Activated CD4-positive, alpha-beta T cell treated with anti-CD3 and anti-CD28 coated beads for 1 hour (primary cell): ENCODE measurements at places on chromosomes 12 and 14.
A peak's percentile ranks its signal among the peaks of the same experiment; 100 is the strongest.

DNA sequence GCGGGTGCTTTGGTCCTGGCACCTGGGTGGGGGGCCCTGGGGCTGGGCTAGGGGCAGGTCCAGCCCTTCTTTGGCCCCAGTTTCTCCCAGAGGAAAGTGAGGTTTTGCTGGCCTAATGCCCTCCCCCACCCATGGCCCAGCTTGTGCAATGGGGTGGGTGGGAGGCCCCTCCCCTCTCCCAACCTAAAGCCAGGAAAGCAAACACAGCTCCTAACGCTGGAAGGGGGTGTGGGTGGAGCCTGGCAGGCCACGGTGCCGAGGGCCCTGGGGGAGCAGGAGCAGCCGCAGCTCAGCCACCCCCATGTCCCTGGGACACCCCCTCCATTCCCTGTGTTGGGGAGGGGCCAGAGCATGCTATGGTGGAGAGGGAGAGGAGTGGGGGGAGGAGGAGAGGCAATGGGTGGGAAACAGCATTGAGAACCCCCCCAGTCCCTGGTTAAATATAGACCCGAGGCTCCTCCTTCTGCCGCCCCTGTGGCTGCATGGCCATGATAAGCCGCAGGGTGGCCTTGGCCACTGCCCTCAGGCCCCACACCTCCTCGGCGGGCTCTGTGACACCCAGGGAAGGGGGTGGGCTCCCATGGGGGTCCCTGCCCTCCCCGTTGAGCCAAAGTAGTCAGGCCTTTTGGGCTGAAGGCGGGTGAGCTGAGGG is 4.7 kb downstream of the EXOC3L4 start:
- no peak for DNase-seq

DNA sequence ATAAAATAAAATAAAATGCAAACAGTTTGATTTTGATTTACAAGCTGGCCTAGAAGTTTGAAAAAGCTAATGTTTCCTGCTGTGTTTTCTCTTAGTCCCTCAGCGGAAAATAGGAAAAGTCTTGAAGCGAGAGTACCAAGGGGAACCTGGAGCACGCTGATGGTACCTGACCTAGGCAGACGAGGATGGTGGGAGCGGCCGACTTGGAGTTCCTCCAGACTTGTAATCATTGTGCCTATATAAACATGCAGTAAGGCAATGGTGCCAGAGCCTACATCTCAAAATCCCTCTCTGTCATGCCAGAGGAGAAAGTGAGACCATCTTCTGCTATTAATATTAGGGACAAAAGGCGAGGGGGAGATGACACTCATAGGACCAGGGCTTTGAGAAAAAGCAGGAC is 371.7 kb downstream of the TMEM132D start:
- no peak for DNase-seq

DNA sequence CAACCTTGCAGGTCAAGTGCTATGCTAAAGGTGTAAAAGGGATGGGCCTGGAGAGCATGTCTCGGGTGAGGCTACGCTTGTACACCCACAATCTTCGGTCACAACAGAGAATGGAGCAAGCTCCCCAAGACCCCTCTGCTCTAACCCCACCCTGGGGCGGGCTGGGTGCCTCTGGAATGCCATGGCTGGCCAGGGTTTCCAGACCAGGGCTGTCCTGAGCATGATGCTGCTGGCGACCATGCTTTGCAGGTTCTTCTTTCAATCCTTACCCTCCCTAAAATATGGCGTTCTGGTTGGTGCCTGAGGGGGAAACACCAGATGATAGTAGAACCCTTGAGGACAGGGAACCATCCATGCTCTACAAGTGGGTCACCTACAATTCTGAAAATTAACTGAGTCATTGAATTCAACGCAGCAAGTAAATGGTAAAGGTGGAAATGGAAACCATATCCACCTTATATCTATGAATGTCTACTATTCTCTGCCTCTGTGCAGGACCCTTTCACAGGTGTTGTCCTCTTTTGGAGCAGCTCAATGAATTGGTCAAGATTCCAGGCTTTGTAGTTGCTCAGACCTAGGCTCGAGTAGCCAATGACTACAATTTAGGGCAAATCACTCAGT is 111.6 kb upstream of the EGLN3 start:
- DNase-seq = no peak

GRCh38 chr12:462936-463705 is 3.4 kb downstream of the B4GALNT3 start:
- no peak for DNase-seq

GRCh38 chr12:107282628-107283027 is 189.3 kb upstream of the CRY1 start:
- DNase-seq = no peak

DNA sequence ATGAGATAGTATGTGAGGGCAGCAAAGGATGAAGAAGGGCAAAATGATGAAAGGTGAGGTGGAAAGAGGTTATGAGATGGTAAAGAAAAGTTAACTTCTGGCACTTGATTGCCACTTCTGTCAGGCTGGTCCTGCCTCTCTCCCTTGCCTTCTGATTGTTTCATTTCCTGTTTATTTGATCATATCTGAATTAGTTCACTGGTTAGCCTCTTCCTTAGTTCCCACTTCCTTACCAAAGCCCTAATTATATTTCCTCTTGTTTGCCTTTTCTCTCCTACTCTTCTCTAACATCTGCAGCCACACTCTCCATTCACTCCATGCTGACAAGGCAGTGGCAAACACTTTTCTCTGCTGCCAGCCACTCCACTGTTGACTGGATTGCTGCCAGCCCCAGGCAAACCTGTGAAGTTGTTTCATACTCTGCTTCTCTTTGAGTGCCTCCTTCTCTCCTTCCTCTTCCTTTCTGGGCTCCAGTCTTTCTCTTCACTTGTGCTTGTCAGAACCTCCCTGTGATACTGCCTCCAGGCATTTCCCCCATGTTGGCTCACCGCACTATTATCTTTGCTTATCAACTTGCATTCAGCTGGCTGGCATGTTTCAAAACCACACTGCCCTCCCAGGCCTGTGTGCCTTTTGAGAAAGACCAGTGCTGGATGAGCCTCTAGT is 8.1 kb downstream of the PNP start:
- DNase-seq = no peak

DNA sequence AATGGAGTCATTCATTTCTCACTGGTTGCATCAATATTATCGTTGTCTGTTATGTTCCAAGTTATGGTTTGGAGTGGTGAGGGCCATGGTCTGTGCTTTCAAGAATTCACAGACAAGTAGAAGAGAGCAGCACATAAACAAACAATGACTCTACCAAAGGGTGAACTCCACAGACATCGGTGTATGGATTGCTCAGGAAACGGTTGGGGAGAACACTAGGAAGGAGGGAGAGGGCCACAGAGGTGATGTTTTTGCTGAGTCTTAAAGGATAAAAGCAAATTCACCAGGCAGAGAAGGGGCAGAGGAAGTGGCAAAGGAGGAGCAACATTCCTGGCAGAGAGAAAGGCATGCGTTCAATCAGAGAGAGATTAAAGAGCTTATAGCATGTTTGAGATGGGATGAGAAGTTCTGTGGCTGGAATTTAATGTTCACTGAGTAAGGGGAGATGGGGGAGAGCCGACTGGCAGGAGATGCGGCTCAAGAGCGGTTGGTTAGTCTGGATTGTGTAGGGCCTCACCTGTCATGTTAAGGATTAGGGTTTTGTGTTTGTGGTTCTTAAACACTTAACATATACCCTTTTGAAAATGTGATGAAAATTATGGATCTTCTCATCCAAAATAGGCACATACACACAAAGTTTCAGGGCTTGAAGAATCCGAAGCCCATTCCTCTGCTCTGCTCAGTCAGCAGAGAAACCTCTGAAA is 42.3 kb upstream of the FRMD6 start:
- no peak for DNase-seq

DNA sequence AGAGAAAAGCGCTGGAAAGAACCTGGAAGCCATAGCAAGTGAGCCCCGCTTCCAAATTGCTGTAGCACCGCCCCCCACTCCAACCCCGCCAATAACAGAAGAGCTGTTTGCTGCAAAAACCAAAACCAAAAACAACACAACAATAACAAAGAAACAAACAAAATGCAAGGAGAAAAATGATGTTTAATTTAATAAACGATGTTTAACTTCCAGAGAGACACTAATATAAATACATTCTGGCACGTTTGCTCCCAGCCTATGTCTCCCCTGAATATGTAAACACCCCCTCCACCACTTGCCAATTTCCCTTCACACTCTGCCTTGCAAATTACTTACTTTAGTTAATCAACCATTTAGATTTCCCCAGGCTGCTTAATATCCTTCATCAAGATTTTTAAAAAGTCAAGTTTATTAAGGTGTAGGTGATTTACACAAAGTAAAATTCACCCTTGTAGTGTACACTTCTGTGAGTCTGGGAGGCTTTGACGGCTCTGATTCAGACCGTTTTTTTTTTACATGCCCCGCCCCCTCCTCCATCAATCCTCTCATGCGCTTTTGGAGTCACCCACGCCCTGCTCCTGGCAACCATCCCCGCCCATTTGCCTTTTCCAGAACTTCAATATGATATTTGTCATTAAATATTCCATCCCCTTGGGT is 482 bp upstream of the IFI27L2 start:
- DNase-seq = no peak

DNA sequence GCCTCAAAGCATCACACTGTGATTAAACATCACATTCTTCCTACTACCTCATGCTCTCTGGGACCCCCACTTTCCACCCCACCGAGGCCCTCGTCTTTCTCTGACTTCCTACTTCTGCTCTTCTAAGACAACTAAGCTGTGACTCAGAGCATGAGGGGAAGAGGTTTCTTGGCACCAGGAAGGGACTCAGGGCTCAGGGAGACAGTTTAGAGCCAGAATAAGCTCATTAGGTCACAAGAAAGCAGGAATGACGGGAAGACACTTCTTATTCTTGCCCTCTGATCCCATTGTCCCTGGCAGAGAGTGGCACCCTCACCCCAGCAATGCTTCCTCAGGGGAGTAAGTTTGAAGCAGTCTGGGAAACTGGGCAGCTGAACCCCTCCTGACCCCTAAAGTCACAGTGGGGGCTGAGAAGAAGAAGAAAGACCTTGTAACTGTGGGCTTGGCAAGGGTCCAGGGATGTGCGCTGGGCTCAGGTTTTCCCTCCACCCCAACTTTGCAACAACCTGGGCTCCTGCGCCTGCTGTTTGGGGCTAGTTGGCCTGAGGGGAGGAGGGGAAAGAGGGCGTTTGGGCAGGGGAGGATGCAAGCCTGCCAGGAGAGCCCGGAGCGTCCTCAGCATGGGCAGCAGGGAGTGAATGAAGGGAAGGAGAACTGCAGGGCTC is 64.6 kb upstream of the ACTN1 start:
- no peak for DNase-seq

DNA sequence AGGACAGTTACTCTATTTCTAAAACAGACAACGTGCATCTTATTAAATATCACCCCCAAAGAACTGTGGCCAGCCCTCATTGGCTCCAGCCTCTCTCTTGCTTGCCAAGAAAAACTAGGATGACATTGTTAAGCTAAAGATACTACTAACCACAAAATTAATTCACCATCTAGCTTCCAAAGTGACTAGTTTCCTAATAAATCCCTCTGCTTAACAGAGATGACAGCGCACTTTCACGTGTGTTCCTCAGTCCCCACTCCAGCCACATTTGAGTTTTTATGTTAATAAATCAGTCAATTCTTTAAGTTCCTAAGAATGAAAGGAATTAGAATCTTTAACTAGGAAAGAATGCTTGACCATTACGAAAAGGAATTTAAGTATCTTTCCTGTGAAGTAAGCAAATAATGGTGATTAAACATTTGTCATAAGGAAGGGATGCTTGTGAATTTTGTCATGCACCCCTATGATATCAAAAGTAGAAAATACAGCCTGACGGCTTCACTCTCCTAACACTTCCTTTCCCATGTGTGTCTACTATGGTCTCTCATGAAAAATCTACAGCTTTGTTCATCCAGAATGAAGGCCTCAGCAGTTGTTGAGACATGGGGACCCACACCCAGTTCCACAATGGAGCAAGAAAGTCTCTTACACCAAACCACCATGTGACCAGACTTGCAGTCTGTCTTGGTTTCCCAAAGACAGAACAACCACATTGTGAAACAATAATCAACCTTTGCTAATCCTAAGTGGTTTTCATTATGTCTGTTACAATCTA is 8.1 kb downstream of the CORO1C start:
- DNase-seq = no peak

- no peak for DNase-seq
Measured at GRCh38 chr12:51953089-51953488, 1.6 kb downstream of the ACVR1B start.

DNA sequence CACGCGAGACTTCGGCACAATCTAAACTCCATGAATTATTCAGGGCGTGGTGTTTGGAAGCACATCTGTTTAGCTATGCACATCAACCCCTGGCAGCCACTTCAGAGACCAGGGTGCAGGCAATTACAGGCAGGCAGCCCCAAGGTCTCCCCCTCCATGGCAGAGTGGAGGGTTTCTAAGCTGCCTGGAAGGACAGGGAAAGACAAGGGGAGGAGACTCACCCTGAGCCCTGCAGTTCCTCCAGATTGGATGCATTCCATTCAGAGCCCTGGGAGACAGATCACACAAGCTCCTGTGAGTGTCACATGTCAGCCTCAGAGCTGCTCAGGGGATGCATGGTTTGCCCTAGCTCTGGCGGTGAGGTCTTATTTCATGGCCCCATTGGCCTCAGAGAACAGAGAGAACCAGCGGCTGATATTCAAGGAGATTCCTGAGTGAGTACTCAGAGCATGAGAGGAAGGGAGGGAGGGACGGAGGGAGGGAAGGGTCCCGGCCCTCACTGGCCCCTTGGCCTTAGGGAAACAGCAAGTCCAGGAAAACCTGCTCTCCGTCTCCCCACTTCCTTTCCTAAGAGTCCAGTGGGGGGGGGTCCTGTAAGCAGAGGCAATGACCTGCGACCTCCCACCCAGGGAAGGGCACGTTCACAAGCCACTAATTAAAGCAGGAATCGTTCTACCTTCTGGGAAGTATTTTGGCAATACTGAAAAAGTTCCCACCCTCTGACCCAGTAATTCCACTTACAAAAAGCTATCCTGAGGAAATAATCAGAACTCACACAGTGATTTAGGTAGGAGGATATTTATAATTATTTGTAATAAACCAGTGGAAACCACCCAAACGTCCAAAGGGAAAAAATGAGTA is 55.1 kb downstream of the SSH1 start:
- DNase-seq = no peak

DNA sequence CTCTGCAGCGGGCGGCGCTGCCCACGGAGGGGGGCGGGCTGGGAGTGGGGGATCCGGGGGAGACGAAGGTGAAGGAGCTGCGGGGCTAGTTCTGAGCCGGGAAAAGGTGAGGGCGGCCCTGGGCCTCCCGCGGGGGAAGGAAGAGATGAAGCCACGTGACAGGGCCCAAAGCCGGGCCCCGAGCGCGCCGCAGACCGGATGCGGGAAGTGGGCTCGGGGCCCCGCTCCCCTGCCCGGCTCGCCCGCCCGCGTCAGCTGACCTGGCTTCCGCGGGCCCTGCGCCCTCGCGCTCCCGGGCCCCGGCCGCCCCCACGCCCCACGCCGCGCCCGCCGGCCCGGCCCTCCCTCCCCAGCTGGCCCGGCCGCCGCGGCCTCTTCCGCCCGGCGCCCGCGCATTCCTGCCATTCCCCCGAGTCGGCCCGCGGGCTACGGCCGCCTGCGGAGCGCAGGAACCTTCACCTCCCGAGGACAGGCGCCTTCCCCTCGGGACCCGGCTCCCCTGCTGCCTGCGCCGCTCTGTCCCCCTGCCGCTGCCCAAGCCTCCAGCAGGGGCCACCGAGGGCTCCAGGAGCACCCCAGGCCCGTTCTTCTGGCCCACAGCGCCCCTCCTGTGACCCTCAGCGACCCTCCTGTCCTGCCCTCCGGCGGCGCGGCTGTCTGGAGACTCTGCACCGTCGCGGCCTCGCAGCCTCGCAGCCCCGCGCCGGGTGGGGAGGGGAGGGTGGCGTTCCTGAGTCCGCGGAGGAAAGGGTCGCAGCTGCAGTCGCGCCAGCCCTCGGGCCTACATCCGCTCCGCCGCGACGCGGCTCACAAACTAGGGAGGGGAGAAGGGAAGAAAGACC is 20.4 kb downstream of the NINJ2 start:
- DNase-seq = peak; percentile 57
